BJ (cell line): ENCODE measurements at places on chromosomes 6 and 20.
A peak's percentile ranks its signal among the peaks of the same experiment; 100 is the strongest.

- no peak for DNase-seq
Observed at GRCh38 chr6:163260911-163261310, 153.6 kb upstream of the QKI start.

DNA sequence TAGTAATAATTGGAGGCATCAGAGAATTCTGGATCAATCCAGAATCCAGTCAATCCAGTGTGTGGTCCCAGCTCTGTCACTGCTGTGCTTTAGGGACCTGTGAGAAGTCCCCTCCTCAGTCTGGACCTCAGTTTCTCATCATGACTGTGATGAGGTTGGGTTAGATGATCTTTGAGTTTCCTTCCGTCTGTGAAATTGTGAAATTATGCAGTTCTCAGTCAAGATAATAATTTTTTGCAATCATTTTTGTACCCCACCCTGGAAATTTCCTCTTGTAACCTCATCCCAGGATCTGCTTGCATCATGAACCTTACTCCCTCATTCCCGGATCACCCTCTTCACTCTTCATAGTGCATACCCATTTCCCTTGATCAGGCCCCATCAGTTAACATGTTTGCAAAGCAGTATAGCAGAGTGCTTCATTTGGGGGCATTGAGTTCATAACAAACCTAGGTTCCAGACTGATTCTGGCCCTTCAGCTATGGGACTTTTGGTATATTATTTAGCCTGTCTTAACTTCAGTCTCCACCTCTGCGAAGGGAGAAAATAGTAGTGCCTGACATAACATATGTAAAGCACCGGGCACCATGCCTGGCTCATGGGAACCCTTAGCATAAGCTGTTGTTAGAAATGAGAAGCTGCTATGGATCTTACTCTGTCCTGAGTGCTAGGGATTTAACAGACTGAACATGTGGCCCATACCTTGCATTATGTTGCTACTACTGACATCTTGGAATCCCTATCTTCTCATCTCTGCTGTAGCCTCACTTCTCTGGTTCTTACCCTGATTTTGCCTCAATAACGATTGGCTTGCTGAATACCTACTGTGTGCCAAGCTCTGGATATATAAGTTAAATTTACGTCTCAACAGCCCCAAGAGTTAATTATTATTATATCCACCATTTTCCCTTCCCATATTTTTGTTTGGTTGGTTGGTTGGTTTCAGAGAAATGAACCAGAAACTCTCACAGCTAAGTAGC lies 1.3 kb downstream of the ZNF76 start:
- no peak for DNase-seq

DNA sequence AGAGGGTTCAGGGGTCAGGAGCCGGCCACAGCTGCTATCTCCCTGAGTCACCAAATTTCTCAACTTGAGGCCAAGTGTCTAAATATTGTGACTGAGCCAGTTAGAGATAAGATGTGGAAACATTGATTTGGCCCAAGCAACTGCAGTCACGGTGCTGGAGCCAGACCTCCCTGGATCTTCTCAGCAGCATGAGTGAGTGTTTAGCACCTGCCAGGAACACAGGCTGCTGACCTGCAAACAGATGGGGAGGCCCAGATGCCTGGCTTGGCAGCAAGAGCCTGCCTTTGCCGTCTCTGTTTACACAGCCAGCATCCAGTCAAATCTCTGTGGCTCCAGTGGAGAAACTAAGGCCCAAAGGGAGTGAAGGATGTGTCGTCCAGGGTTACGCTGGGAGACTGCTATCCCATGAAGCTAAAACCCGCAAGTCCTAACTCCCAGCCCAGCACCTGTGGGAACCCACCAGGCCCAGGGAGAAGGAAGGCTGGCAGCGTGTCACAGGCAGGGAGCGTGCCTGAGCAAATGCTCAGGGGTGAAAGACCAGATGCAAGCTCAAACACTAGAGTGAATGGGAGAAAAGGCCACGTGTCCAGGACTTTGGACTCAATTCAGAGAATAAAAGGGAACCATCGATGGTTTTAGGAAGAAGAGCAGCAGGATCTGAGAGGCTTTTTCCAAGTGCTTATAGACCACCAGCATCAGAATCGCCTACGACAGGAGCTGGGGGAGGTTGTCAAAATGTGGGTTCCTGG lies 15.9 kb upstream of the PTGIS start:
- peak; percentile 85 for DNase-seq

DNA sequence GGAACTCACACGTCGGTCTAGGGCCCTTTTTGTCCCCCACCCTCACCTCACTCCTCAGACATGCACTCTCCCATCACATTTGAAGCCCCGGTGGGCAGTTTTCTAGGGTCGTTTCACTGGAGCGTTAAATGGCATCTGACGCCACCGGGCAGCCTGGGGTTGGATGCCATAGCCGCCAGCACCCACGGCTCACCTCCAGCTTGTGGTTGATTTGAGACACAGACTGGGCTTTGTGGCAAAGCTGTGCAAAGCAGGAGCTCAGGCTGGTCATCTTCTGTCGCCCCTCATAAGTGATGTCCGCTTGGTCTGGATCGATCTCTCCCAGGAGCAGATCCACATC lies 530 bp downstream of the GOPC start:
- DNase-seq = no peak
